Caudate nucleus (tissue), 63 donors: ENCODE measurements at places on chromosomes 7 and 10.
A peak's percentile ranks its signal among the peaks of the same experiment; 100 is the strongest.

GRCh38 chr7:43576241-43576640, 6.7 kb upstream of the STK17A start:
- no peak for DNase-seq

DNA sequence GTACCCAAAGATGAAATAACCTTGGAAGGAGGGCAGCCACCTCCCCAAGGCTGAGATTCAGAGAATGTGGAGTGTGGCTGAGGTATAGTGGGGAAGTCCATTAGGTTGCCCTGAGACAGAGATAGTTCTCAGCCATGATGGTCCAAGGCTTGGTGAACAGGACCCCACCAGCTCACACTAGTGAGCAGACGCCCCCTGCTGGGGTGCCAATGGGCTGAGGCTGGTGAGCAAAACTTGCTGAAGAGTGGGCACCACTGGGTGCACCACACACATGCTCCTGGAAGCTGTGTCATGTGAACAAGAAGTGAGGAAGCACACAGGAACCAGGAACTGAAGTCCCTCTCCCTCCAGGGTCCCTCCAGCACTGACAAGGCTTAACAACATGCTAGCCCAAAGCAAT, 8.9 kb downstream of the FBXL13 start:
- DNase-seq = no peak

DNA sequence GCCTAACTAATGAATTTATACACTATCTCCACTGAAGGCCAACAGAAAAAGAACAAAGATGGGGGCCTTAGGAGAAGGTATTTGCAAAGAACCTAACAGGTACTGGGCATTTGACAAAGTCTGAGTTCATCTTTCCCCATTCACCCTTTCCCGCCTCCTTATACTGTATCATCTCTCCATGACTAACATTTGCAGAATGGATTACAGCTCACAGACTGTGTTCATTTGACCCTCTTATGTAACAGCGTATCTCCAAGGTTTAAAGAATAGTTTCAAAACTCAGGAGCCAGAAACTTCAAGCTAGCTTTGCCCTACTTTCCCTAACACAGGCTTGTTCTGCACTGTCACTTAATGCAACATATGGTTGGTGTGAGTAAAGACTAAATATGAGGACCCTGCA, 238.7 kb upstream of the CELF2 start:
- DNase-seq = no peak

DNA sequence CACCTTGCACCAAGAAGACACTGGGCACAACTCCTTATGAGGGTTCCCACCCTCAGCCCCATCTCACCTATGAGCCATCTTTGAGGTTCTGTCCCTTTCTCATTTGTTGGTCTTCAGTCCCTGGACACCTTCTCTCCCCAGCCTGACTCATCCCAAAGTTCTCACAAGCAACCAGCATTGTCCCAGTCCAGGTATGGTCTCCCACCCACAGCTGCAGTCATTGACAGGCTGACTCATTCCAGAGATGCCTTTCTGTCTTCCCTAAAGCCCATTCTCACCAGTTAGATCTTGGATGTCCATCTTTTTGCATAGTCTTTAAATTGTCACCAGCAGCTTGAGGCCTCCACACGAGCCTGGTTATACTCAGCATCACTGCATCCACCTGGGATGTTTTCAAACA, 26.7 kb upstream of the BMPR1A start:
- no peak for DNase-seq

- no peak for DNase-seq
Observed at GRCh38 chr7:75909521-75910132, 5.3 kb upstream of the POR start.

- no peak for DNase-seq
Observed at GRCh38 chr10:95247200-95247880, 43.5 kb downstream of the PDLIM1 start.

GRCh38 chr7:42674541-42674940, 237.3 kb downstream of the C7orf25 start:
- no peak for DNase-seq

GRCh38 chr7:135853499-135853898, 104.9 kb upstream of the FAM180A start:
- no peak for DNase-seq

GRCh38 chr7:86745013-86745745, 101.5 kb downstream of the GRM3 start:
- DNase-seq = no peak

- no peak for DNase-seq
Observed at GRCh38 chr10:113665352-113665751, 1.5 kb upstream of the NRAP start.

DNA sequence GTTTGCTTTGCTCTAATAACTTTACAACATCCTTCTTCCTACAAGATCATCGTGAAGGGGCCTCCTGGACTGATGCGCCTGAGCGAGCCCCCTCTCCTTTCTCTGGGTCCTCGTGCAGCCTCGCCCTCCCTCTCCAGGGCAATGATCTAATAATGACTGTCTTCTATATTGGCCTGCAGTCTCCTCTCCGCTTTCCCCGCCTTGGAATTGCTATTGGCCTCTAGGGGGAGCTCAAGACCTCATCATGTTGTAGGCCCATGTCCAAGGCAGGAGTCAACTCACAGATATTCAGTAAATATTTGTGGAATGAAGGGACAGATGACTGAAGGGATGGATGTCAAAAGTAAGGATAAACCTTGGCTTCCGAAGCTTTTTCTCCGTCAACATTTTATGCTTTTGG, 1180.3 kb downstream of the TYW1 start:
- peak; percentile 4 for DNase-seq

DNA sequence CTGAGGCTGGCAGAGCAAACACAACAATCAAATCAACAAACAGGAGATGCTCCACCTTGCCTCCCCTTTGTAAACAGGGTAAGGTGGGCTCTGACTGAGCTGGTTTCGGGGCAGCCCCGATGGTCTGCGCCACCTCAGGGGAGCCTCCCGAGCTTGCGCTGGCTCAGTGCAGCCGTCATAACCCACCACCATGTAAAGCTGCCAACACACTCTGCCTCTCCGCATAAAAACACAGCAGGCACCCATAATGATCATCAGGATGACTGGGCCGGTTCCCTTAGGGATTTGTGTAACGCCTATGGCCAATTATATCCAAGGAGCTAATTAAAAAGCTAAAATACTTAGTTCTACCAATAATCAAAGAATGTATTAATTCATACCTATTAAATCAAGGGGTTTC, 124.5 kb downstream of the PRPF18 start:
- DNase-seq = no peak

- no peak for DNase-seq
Observed at GRCh38 chr10:70698211-70698610, 25.9 kb downstream of the ADAMTS14 start.

DNA sequence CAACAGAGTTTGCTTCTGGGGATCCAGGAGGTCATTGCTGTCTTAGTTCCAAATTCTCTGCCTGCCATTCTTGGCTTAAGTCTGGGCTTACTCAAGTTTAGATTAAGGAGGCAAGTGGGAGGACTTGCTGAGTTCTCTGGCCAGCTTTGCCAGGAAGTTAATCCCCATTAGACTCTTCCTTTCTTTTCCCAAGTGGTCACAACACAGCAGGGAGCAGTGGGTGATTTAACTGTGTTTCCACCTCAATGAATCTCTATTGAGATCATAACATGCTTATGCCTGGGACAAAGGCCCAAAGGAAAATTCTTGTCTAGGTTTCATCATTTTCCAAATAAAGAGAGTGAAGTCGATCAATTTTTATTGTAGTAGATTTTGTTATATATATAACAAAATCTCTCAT, 1159.6 kb downstream of the SORCS3 start:
- no peak for DNase-seq

GRCh38 chr7:19958309-19958896, 185.0 kb upstream of the TMEM196 start:
- DNase-seq = no peak

GRCh38 chr7:36623247-36623646, 101.0 kb downstream of the AOAH start:
- no peak for DNase-seq

DNA sequence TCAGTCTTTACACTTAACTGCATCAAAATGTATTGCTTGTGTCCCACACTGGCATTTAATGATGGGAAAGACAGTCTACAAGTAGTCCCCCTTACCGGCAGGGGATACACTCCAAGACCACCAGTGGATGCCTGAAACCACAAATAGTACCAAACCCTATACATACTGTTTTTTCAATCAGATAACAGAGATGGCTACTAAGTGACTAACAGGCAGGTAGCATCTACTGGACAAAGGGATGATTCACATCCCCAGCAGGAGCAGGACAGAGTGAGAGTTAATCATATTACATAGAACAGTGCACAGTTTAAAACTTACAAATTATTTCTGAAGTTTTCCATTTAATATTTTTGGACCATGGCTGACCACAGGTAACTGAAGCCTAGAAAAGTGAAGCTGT, 13.2 kb downstream of the TMEM243 start:
- no peak for DNase-seq

GRCh38 chr7:35725280-35725680, 30.3 kb upstream of the HERPUD2 start:
- DNase-seq = no peak

GRCh38 chr10:64505501-64505900, 984.3 kb downstream of the REEP3 start:
- no peak for DNase-seq

GRCh38 chr10:61900829-61901792, at the start of gene ARID5B:
ARID5B (plus strand) TSS chr10:61901699; CDS start chr10:61901710, 11 bp downstream.
- DNase-seq = no peak

DNA sequence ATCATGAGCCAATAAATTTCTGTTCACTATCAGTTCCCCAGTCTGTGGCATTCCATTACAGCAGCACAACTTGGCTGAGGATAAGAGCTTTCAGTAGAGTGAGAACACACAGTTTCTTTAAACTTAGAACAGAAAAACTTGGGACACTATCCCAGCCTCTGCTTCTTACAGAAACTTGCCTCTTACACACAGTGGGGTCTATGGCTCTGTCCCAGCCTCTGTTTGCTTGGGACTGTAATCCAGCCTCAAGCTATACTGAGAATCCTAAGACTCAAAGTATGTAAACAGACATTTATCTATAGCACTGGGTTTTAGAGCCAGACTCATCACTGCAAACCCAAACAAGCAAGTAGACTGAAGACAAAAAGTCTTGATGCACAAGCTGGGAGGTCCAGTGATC, 355.8 kb upstream of the VSTM2A start:
- no peak for DNase-seq

GRCh38 chr7:2084781-2085505, 147.8 kb downstream of the MAD1L1 start:
- DNase-seq = no peak

DNA sequence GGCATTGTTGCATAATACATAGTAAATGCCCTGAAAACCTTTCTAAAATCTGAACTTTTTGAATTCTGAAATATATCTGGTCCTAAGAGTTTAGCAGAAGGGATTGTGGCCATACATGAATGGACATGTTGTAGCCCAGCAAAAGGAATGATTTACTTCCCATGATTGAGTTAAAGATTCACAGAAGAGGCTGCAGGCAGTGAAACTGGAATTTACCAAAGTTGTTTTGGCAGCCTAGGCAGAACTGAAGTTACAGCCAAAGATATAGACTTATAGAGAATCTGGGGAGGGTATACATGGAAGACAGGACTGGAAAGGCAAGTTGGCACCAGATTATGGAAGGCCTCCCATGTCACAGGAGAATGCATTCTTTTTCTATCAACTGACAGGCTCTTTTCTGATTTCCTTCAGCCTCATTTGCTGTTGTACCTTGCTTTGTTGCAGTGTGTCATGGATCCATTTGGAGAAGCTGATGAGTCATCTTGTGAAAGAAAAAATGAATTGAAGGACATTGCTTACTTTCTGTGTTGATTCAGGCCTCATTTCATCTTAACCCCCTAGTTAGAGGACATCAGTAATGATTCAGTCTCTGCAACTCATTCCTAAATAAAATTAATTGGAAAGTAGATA, 356.2 kb upstream of the LRGUK start:
- no peak for DNase-seq

GRCh38 chr10:88115968-88116367, 252.5 kb downstream of the PTEN start:
- DNase-seq = no peak

- no peak for DNase-seq
Observed at GRCh38 chr10:74839708-74840107, 13.3 kb downstream of the KAT6B start.

DNA sequence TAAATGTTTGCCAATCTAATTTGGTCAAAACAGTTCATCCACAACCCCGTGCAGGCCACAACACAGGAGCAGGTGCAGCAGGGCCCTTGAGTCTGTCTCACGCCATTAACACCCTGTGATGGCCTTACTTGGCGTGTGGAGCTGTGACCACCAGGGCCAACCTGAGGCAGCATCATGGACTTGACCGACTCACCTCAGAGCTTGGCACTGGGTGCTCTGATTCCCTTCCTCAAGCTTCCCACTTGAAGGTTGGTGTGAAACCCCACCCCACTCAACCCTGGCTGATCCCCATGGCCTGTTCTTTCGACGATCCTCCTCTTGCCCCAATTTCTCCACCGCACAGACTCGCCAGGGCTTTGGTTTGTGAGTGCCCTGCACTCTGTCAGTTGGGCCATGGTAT, 623.1 kb downstream of the PTPRN2 start:
- DNase-seq = no peak

GRCh38 chr10:94105226-94105625, 111.5 kb downstream of the PLCE1 start:
- no peak for DNase-seq

GRCh38 chr7:93161181-93161762, 13.1 kb upstream of the SAMD9L start:
- no peak for DNase-seq

- DNase-seq = no peak
Observed at GRCh38 chr7:139696552-139696951, 81.2 kb downstream of the HIPK2 start.

GRCh38 chr7:25672496-25672895, 444.2 kb upstream of the NPVF start:
- DNase-seq = no peak

GRCh38 chr7:136923111-136923667, 54.7 kb downstream of the CHRM2 start:
- no peak for DNase-seq

- DNase-seq = no peak
Observed at GRCh38 chr7:21355406-21355874, 72.4 kb upstream of the SP4 start.

DNA sequence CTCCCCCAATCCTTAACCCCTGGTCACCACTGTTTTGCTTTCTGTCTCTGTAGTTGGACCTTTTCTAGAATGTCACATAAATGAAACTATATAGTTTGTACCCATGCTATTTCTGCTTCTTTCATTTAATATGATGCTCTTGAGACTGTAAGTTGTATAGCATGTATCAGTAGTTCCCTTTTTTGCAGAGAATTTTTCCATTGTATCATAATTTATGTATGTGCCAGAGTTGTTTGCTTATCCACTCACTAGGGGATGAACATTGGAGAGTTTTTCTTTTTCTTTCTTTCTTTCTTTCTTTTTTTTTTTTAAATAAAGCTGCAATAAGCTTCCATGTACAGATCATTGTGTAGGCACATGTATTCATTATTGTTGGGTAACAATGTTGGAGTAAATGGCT, 544.8 kb downstream of the CNTNAP2 start:
- no peak for DNase-seq

DNA sequence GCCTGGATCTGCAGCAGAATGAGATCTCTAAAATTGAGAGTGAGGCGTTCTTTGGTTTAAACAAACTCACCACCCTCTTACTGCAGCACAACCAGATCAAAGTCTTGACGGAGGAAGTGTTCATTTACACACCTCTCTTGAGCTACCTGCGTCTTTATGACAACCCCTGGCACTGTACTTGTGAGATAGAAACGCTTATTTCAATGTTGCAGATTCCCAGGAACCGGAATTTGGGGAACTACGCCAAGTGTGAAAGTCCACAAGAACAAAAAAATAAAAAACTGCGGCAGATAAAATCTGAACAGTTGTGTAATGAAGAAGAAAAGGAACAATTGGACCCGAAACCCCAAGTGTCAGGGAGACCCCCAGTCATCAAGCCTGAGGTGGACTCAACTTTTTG, 21.4 kb downstream of the LRRC17 start:
- DNase-seq = no peak
